Activated naive CD4-positive, alpha-beta T cell (primary cell): ENCODE measurements at places on chromosomes 6 and 20.

DNA sequence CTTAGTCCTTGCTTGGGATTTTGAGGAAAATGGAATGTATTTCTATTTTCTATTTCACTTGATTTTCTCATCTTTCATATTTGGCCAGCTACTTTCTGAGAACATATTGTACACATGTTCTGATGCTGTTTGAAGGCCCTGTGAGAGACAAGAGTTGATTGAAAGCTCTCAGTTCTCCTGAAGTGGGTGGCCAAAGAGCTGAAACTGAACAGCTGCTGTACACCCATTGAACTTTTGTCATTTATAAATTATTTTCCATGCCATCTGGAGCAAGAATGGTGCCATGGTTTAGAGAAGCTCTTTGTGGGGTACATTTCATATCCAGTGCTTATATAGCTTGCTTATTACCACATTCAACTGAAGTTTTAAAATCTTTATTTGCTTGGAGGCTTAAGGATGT is 298.3 kb downstream of the PRL start:
- no peak for DNase-seq

GRCh38 chr6:3885262-3886036 is 36.3 kb downstream of the FAM50B start:
- DNase-seq, result no peak

- DNase-seq, result no peak
Observed at GRCh38 chr6:73157870-73158269, 67.4 kb downstream of the KHDC1L start.

DNA sequence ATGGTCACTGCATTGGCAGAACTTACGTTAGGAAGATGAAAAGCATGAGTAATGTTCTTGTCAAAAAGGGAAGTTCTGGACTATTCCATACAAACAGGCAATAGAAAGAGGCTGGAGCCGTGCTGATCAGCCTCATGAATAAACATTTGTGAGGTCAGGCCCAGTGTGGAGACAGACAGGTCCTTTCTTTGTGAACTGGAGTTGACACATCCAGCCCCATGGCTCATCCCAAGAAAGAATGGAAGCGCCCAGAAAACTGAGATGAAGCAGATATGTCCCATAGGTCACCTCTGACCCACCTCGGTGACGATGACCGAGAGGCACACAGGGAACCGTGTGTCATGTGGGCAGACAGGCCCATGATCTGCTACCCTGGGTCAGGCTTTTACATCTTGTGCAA is 276.0 kb upstream of the SGK1 start:
- no peak for DNase-seq

DNA sequence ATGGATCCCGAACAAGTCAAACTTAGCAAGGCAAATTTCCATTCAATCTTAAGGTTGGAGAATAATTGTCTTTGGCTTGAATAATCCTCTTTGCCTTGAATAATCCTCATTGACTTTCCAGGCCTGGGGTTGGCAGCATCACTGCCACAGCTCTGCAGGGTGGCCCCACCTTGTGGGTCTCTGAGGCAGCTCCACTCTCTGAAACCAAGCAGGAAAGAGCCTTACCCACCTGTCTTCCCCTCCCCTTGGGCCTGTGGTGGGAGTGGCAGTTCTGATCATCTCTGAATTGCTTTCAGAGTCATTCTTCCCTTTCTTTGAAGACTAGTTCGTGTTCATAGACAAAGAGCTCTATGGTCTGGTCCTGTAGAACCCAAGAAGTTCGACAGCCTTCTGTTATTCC is 47.5 kb downstream of the KCNQ5 start:
- no peak for DNase-seq

DNA sequence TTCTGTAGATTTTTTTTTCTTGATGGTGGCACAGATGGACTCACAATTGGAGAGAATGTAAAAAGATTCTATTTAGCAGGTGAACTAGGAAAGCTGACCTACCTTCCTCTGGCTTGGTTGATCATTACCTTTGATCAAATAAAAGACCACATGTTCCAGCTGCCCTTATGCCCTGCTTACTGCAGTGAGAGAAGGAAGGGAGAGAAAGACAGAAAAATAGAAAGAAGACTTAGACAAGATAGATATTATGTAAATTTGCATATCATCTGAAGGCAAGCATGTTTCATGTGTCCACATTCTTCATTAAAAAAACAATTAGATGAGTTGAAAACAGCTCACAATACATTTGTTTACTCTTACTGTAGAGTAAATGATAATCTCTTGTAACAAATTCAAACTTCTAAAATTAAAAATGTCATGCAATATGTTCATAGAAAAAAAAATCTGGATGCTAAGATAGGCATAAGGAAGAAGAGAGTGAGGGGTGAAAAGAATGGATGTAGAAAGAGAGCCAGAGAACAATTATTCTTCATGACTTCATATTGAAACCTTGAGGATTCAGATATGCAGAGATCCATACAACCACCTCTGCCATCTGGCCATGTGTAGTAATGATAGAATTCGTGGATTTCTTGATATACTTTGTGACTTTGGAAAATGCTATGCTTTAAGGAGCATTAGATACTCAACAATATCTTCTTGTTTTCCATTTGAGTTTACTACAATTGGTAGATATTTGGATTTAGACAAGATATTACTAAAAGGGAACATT is 71.7 kb downstream of the RFX6 start:
- no peak for DNase-seq

DNA sequence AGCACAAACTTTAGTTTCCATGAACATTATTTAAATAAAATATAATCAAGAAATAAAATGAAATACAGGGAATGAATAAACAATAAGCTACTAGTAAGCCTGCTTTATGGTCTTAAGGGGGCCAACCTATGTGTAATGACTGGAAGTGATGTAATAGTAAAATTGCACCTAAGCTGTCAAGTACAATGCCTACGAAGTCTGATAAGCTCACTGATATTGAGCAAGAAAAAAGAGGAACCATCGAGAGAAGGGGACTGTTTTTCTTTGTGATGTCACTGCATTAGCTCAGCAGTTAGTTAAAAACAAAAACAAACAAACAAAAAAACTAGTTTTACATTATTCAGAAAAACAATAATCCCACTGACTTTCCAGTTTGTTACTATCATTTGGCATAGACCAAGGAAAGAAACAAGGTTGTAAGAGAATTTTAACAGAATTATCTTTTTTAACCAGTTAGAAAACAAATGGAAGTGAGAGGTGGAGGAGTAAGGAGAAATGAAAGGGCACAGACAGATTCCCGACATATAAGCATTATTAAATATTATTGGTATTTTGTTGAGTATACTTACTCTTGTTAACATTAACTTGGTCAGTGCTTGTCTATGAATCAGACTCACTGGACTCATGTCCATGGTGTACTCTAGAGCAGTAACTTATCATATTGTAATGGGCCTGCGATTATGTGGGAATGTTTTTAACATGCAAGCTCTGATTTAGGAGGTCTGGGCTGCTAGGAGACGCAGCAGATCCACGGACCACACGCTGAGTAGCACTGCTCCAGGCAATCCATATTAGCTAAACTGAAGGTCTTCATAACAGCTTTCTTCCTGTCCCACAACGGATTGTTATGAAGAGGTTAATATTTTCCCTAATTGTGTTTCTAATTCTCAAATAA is 99.6 kb upstream of the HMGCLL1 start:
- no peak for DNase-seq

DNA sequence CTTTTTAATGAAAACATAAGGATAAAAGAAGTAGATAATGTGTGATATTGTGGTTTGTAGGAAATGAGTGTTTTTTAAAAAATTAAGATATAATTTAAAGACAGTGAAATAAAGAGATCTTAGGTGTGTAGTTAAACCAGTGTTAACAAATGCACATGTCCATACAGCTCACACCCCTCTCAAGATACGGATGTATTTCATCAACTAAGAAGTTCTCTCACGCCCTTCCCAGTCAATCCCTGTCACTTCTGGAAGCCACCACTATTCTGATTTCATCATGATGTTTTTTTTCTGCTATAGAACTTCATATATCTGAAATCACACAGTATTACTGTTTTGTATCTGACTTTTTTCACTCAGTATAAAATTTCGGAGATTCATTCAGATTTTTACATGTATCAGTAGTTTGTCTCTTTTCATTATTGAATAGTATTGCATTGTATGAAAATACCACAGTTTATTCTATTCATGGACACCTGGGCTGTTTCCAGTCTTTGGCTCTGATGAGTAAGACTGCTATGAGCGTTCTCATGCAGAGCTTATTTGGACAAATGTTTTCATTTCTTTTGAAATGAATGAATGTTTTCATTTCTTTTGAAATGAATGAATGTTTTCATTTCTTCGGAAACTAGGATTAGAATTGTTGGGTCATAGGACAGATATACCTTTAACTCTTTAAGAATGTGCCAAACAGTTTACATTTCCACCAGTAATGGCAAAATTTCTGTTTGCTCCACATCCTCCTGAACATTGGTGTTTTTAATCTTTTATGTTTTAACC is 49.7 kb upstream of the ELOVL5 start:
- no peak for DNase-seq

GRCh38 chr6:108492131-108492766 is 68.5 kb upstream of the FOXO3 start:
- no peak for DNase-seq

GRCh38 chr6:140566781-140567277 is 1192.4 kb upstream of the CITED2 start:
- DNase-seq, result no peak

- no peak for DNase-seq
Observed at GRCh38 chr6:20028562-20028961, 183.7 kb downstream of the MBOAT1 start.

GRCh38 chr6:82361631-82362030 is 2.0 kb upstream of the TPBG start:
- DNase-seq, result no peak

DNA sequence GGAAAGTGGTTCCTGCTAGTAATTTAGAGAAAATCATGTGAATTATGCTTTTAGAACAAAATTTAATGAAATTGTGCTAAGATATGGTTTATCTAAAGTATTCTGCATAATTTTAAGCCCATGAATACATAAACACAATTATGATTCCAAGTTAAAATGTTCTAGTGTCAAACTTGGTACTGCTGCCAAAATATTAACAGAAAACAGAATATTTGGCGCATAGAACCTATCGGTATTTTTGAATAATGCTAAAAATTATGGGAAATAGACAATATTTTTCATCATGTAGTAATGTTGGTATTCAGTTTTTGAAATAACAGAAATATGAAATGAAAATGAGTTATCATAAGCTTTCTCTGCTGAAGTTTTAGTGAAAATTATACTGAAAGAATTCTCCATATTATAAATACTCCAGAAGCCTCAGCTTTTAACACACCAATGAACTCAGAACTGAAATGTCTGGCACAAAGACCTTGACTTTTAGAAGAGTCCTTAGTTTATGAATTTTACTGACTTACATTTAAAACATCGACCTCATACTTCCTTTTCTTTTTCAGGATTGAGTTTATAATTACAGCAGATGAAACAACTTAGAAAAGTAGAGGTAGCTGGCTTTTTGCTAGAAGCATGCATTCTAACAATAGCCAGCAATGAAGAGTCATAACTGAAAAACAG is 1192.3 kb upstream of the GJE1 start:
- no peak for DNase-seq

DNA sequence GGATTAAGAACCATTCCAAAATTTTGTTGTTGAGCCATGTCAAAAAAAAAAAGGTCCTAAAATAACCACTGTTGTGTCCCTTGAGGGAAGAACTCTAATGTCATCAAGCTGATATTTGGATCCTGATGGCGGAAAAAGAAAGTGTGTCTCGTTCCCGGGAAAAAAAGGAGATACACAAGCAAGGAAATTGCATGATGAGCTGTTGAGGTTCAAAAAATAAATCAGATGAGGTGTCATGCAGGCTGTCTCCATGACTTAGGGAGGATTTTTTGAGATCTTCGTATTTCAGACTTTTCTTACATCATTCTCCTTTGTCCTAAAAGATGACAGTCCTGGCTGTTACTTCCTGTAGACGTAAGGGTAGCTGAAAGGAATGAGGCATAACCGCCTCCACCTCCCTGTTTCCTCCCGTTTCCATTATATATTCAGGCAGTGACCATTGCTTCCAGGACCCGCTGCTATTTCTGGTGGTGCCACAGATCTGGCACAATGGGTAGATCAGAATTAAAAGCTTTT is 117.3 kb upstream of the TNFAIP3 start:
- DNase-seq, result no peak

- no peak for DNase-seq
Observed at GRCh38 chr6:79133173-79133572, 55.1 kb upstream of the PHIP start.

DNA sequence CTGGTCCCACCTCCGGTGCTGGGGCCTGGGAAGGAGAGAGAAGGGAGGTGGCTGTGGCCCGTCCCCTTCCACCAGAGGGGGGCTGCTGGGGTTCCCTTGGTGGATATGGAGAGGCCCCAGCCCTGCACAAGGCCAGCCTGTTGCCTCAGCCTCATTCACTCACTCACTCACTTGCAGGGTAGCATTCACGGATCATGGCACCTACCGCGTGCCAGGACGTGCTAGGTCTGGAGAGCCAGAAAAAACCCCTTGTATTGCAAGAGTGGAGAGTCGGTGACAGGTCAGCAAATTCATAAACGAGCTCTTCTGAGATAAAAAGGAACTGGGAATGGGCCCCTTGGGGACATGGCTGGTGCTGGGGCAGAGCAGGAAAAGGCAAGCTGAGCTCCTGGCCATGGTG is 6.4 kb upstream of the ZBTB46 start:
- DNase-seq, result no peak

- DNase-seq, result no peak
Observed at GRCh38 chr20:49292010-49292409, 14.2 kb upstream of the ZNFX1 start.

DNA sequence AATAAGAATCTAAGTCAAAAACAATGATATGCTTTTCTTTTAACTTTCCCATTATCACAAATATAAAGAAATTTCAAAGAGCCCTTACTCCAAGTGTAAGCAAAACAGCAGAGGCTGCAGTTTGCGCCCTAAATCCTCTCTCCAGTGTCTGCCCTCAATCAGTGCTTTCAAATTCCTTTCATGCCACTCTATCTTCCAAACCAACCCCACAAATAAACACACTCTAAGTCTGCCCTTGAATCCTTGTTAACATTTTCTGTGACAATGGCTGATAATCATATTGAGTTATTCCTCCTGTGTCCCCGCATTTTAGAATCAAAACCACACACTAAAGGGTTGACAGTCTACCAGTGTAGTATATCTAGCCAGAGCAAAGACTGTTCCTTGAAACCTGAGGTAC is 317.9 kb upstream of the MARCKS start:
- DNase-seq, result no peak

- DNase-seq, result no peak
Observed at GRCh38 chr20:45337367-45338120, 10.7 kb downstream of the SDC4 start.

DNA sequence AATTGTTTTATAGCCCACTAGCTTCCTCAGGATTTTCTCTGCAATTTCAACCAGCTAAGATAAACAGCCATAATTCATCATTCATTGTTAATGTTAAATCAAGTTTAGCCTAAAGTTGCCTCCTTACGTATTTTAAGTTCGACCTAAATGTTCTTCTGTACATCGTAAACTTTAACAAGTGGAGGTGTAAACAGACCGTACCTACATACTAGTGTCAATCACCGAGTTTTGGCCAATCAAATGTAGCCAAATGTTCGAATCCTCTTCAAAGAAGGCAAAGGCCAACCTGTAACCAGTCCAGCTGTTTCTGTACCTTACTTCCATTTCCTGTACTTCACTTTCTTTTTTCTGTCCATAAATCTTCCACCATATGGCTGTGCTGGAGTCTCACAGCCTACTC is 13.5 kb downstream of the MBOAT1 start:
- no peak for DNase-seq

GRCh38 chr6:4973982-4974745 is 29.7 kb downstream of the RPP40 start:
- no peak for DNase-seq
